ENCODE measurements at places on chromosomes 7 and 10. TPM values are rescaled to one million over a fixed set of nuclear protein-coding genes. Genes with fewer than 3 reads are reported as not detected.

Gene OGDHL
- total RNA-seq: 0.67 TPM

DNA sequence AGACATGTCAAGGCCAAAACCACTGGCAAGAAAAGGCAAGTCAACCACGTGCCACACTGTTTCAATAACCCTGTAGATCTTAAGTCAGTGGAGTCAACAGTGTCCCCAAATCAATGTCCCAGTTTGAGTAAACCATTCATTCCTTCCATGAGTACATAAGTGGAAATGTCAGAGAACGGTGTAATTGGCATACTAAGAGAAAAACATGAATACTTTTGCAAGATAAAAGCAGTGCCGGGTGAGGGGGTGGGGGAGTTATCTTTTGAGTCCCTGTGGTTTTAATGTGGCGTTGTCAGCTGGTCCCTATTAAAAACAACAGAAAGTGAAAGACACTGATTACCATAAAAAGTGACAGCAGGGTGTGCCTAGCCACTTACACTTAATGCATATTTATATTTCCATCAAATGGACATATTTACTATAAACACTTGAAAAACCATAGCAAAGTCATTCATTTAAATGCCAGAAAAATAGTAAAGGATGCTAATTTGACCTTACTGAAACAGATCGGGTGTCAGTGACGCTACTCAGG is 37.8 kb downstream of the RSU1 start:
- H3K4me3 ChIP-seq: peak overlapping the region; percentile 12
- DNase-seq: peak; percentile 78
- H3K27ac ChIP-seq: peak overlapping the region; percentile 85
- H3K36me3 ChIP-seq: peaks cover 5% of the 10 kb centered on the region
- peaks cover 36% of the 10 kb centered on the region for H3K4me1 ChIP-seq

DNA sequence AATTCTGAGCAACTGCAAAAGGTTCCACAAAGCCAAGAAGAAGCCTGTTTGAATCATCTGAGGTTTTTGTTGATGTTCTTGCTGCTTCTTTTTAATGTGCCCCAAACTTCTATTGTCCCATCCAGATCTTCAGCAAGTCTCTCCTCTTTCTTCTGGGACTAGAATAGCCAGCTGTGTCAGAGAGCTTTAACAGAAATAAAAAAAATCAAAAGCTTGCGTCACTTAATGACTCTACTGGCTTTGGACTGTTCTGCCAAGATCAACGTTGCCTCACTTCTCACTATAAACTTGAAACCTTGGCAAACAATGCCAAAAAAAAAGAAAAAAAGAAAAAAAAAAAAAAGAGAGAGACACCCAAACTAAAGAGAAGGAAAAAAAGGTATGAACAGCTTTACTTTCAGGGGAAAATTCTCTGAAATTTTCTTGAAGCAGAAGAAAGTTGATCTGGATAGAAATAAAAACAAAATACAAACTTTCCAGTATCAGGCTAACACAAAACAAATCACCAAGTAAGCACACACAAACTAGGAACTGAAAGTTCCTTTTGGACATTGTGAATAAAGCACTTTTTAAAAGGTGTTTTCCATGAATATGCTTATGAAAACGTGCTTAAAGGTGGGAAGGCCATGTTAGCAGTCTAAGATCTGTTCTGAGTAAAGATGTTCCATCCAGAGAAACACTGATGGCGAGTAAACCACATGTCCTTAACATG is 14.8 kb downstream of the USP54 start:
- no peaks in the 10 kb centered on the region for H3K27me3 ChIP-seq
- no peak overlapping the region for H3K27ac ChIP-seq
- no peak for DNase-seq
- H3K4me1 ChIP-seq: no peaks in the 10 kb centered on the region
- H3K36me3 ChIP-seq: no peaks in the 10 kb centered on the region

GRCh38 chr7:12747687-12748306 is 60.4 kb downstream of the ARL4A start:
- no peaks in the 10 kb centered on the region for H3K27me3 ChIP-seq
- H3K4me3 ChIP-seq: no peak overlapping the region
- DNase-seq: no peak
- H3K36me3 ChIP-seq: no peaks in the 10 kb centered on the region

- no peak overlapping the region for H3K4me3 ChIP-seq
- peaks cover 45% of the 10 kb centered on the region for H3K27me3 ChIP-seq
- no peak for DNase-seq
- no peak overlapping the region for H3K27ac ChIP-seq
- no peaks in the 10 kb centered on the region for H3K36me3 ChIP-seq
Observed at GRCh38 chr10:113244750-113245149, 294.7 kb downstream of the TCF7L2 start.

DNA sequence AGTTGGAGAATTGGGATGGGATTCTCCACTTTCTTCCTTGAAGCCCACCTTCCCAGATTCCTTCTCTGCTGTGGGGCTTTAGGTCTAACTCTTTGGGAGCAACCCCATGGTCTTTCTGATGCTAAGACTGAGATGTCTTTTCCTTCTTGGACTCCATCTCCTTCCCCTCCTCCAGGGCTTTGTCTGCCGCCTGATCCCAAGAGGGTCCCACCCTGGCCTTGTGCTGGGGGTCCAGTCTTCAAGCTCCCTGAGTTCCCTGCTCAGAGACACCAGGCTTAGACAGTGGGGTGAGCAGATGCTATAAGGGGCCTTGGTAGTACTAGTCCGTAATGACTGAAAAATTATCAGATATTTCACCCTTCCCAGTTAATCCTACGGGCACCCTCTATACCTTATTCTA is 150.5 kb downstream of the PTPN20 start:
- no peak overlapping the region for H3K27ac ChIP-seq
- H3K36me3 ChIP-seq: no peaks in the 10 kb centered on the region
- H3K4me1 ChIP-seq: no peaks in the 10 kb centered on the region
- no peaks in the 10 kb centered on the region for H3K27me3 ChIP-seq
- no peak overlapping the region for H3K4me3 ChIP-seq

GRCh38 chr7:118793582-118793981 is 569.1 kb downstream of the ANKRD7 start:
- DNase-seq: no peak
- H3K36me3 ChIP-seq: no peaks in the 10 kb centered on the region
- H3K27me3 ChIP-seq: no peaks in the 10 kb centered on the region
- no peak overlapping the region for H3K4me3 ChIP-seq
- H3K4me1 ChIP-seq: no peaks in the 10 kb centered on the region
- H3K27ac ChIP-seq: no peak overlapping the region

Gene ARHGEF35
- total RNA-seq: 3.8 TPM

Gene RPEL1
- not detected for total RNA-seq

- peaks cover 2% of the 10 kb centered on the region for H3K36me3 ChIP-seq
- peak overlapping the region; percentile 3 for H3K27ac ChIP-seq
- no peak for DNase-seq
- H3K4me1 ChIP-seq: peaks cover 23% of the 10 kb centered on the region
- H3K27me3 ChIP-seq: peaks cover 33% of the 10 kb centered on the region
Observed at GRCh38 chr10:1642600-1643160, 94.6 kb downstream of the ADARB2 start.

Gene SPACDR
- total RNA-seq: 5.6 TPM
